Peyer's patch (tissue), 4 donors: ENCODE measurements at places on chromosomes 5 and 9. TPM values are rescaled to one million over a fixed set of nuclear protein-coding genes. Genes with fewer than 3 reads are reported as not detected.
A peak's percentile ranks its signal among the peaks of the same experiment; 100 is the strongest.

PLPP1 gene
- 190 TPM for total RNA-seq

CYSRT1 gene
- 1.9 TPM for total RNA-seq

SPINK14 gene
- not detected for total RNA-seq

DNA sequence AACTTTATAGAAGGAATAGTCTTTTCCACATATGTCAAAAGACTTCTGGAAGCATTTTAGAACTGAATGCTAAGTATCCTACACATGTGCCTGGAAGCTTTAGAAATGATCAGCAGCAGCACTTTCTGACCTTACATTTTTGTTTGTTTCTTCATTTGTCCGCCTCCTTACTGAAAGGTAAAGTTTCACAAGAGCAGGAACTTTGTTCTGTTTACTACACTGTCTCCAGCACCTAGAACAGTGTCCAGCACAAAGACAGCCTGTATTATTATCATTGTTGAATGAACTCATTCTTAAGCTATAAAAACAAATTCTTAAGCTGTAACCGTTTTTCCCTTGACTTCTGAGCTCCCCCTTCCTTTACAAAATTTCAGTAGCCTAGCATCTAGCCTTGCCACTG lies 14.8 kb downstream of the PIP5K1B start:
- DNase-seq: no peak

DNA sequence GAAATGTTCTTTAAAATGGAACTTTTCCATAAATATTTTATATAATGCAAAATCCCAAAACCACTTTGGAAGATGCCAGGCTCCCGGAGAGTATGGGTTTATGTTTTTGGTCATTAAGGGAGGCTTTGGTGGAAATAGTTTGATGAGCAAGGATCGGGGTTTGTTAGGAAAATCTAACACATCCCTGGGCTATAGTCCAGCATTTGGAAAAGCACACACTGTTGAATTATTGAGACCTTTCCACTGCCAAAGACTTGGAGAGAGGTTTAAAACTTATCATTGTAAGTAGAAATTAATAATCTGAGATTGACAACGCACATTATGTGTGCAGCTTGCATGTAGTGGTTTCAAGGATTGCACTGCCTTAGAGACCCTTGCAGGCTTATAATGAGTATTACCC lies 156.3 kb downstream of the PARP8 start:
- DNase-seq: no peak

- no peak for DNase-seq
Observed at GRCh38 chr5:93411716-93412115, 169.3 kb downstream of the NR2F1-AS1 start.

- no peak for DNase-seq
Observed at GRCh38 chr9:93859431-93860215, 95.5 kb downstream of the BARX1 start.

GRCh38 chr5:167296066-167296465 lies 995.4 kb upstream of the WWC1 start:
- DNase-seq: no peak

CA9 gene
- 5.0 TPM for total RNA-seq

PCDHAC1 gene
- total RNA-seq: 0.54 TPM

DNA sequence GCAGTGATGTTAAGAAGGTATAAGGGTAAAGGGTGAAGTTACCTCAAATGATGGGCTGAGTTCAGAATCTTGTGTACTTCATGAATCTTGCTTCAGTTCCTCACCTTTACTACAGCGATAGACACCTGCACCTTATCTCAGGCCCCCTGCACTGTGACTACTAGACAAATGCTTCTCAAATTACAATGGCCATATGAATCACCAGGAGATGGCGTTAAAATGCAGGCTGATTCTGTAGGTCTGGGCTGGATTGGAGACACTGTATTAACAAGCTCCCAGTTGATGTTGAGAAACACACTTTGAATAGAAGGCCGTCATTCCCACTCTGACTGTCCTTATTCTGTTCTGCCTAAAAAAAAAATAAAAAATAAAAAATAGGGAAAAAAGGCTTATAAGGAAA lies 29.8 kb downstream of the TARS1 start:
- DNase-seq: no peak

GRCh38 chr9:98807070-98807813 lies at the start of gene GALNT12:
Gene GALNT12, plus strand, starts transcription at chr9:98807670. Its CDS starts 29 bp downstream, at chr9:98807699.
- peak; percentile 87 for DNase-seq

TPPP gene
- 60.5 TPM for total RNA-seq

HRH2 gene
- 1.3 TPM for total RNA-seq
